ENCODE measurements at places on chromosomes 12 and 14. TPM values are rescaled to one million over a fixed set of nuclear protein-coding genes. Genes with fewer than 3 reads are reported as not detected.
A peak's percentile ranks its signal among the peaks of the same experiment; 100 is the strongest.

Gene TMEM229B
- total RNA-seq, result 0.21 TPM

Gene RXYLT1
- 22.5 TPM for total RNA-seq

Gene RILPL1
- total RNA-seq, result 12.1 TPM

Gene C12orf42
- not detected for total RNA-seq

Gene NKX2-1
- total RNA-seq, result not detected

Gene KLRC3
- total RNA-seq, result not detected

Gene SUDS3
- total RNA-seq, result 45.9 TPM

- no peak for DNase-seq
Measured at GRCh38 chr12:104535369-104535768, 78.6 kb downstream of the CHST11 start.

DNA sequence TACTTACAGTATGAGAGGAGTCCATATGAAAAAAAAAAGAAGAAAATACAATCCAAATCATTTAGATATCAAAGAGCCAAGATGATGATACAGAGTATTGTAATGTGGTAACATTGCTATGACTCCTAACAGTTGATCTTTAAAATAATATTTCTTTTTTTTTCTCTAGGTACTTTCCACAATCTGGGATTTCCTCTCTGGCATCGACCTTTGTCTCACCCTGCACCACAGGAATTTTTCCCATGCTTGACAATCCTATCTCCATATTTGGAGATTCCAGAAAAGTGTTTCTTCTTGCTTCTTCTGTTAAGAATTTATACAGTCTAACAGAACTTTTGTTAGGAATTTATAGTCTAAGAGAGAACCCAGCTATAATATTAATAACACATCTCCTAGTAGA lies 184.4 kb downstream of the ITPR2 start:
- no peak for DNase-seq

GRCh38 chr12:22577667-22578066 lies 33.3 kb upstream of the C2CD5 start:
- DNase-seq, result no peak

GRCh38 chr14:59360923-59361794 lies 104.0 kb downstream of the GPR135 start:
- DNase-seq, result peak; percentile 50

- DNase-seq, result no peak
Measured at GRCh38 chr14:23302290-23303225, at the start of gene PPP1R3E. Gene PPP1R3E, minus strand, starts transcription at chr14:23302859. Its CDS starts 283 bp downstream, at chr14:23302576.

GRCh38 chr12:3187846-3188770 lies 110.9 kb downstream of the TSPAN9 start:
- DNase-seq, result no peak
